Bone marrow (tissue), 2 donors: ENCODE measurements at places on chromosomes 6 and 20.

- DNase-seq, result no peak
Measured at GRCh38 chr6:144921206-144921975, 636.3 kb downstream of the UTRN start.

DNA sequence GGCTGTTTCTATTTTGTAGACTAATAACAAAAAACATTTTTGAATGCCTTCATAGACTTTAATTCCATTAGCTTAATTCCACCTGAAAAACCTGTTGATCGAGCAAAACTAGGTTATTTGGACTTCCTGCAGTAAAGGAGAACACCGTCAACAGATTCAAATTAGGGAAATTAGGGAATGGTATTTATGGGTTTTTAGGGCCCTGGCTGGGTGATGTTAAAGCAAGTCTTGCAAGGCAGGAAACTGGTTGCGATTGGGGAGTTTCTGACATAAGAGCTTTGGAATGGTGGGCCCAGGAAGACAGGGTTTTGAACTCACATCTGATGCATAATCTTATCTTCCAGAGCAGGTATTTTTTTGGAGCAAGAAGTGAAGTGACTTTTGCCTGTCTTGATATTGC is 40.1 kb upstream of the TFAP2C start:
- no peak for DNase-seq

- DNase-seq, result no peak
Measured at GRCh38 chr20:40848526-40848925, 159.5 kb upstream of the MAFB start.

- no peak for DNase-seq
Measured at GRCh38 chr6:128914051-128914450, 31.1 kb downstream of the LAMA2 start.

DNA sequence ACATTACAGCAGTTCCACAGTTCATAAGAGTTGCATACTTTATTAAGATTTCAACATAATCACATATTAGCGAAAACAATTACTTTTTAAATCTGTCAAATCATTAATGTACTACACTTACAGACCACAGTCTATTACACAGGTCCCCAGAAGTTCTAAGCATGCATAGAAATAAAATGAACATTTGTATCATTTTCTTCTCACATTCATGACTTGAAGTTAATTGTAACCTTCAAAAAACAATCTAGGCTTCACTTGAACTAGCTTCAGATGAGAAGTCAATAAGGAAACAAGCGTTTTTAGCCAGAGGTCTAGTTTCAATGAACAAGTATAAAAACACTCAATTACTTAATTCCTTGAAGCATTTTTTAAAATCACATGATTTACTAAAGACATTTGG is 238.3 kb downstream of the HACE1 start:
- no peak for DNase-seq

GRCh38 chr6:72081871-72082270 is 195.5 kb downstream of the RIMS1 start:
- DNase-seq, result no peak

GRCh38 chr6:116022841-116023445 is 37.7 kb downstream of the FRK start:
- no peak for DNase-seq

GRCh38 chr6:132070356-132070755 is 119.2 kb upstream of the CCN2 start:
- DNase-seq, result no peak

GRCh38 chr20:58160451-58161061 is 67.9 kb downstream of the ANKRD60 start:
- DNase-seq, result no peak

GRCh38 chr6:13573669-13574110 is 711 bp upstream of the SIRT5 start:
- no peak for DNase-seq

GRCh38 chr6:71082033-71082650 is 125.3 kb upstream of the B3GAT2 start:
- DNase-seq, result no peak
